ENCODE measurements at places on chromosomes 1 and 21.
A peak's percentile ranks its signal among the peaks of the same experiment; 100 is the strongest.

GRCh38 chr1:38858833-38859560 is 575 bp downstream of the RRAGC start:
- DNase-seq: peak; percentile 88
- peaks cover 31% of the 10 kb centered on the region for H3K36me3 ChIP-seq
- H3K27ac ChIP-seq: peak overlapping the region; percentile 77
- peak overlapping the region; percentile 88 for H3K4me3 ChIP-seq
- H3K4me1 ChIP-seq: peaks cover 24% of the 10 kb centered on the region
- no peaks in the 10 kb centered on the region for H3K27me3 ChIP-seq

DNA sequence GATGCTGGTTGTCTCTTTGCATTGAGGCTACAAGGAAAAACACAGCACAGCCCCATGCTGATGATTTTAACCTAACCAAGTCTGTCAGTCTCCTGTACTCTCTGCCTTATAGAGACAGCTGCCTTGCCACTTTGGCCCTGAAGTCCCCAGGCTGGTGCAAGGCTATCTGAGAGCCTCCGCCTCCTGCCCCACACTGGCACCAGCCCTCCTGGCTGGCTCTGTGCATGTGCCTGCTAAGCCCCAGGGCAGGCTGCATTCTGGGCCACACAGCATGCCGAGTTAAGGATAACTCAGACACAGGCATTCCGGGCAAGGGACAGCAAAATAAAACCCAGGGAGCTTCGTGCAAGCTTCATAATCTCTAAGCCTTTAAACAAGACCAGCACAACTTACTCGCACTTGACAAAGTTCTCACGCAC is 910 bp downstream of the RUNX1 start:
- H3K4me1 ChIP-seq: peaks cover 87% of the 10 kb centered on the region
- H3K27ac ChIP-seq: peak overlapping the region; percentile 94
- peaks cover 36% of the 10 kb centered on the region for H3K36me3 ChIP-seq
- H3K4me3 ChIP-seq: peak overlapping the region; percentile 89
- peak; percentile 79 for DNase-seq
- H3K27me3 ChIP-seq: peaks cover 3% of the 10 kb centered on the region

DNA sequence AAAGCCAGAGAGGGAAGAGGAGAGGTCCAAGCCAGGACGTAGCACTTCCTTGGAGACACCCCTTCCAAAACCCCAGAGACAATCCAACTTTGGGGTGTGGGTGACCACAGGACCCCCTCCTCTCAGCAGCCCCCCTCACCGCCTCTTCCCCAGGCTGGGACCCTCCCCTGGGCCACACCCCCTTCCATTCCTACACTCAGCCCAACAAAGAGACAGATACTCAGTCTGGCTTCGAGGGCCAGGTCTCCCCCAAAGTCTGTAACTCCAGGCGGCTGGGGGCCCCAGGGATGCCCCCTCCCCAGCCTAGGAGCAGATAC is 1.4 kb downstream of the MEX3A start:
- DNase-seq: no peak
- no peaks in the 10 kb centered on the region for H3K36me3 ChIP-seq
- peak overlapping the region; percentile 61 for H3K4me3 ChIP-seq
- H3K27ac ChIP-seq: no peak overlapping the region

GRCh38 chr1:48415050-48415449 is 57.0 kb downstream of the SPATA6 start:
- no peak for DNase-seq
- no peaks in the 10 kb centered on the region for H3K27me3 ChIP-seq
- H3K4me1 ChIP-seq: no peaks in the 10 kb centered on the region
- H3K27ac ChIP-seq: no peak overlapping the region
- H3K4me3 ChIP-seq: no peak overlapping the region

DNA sequence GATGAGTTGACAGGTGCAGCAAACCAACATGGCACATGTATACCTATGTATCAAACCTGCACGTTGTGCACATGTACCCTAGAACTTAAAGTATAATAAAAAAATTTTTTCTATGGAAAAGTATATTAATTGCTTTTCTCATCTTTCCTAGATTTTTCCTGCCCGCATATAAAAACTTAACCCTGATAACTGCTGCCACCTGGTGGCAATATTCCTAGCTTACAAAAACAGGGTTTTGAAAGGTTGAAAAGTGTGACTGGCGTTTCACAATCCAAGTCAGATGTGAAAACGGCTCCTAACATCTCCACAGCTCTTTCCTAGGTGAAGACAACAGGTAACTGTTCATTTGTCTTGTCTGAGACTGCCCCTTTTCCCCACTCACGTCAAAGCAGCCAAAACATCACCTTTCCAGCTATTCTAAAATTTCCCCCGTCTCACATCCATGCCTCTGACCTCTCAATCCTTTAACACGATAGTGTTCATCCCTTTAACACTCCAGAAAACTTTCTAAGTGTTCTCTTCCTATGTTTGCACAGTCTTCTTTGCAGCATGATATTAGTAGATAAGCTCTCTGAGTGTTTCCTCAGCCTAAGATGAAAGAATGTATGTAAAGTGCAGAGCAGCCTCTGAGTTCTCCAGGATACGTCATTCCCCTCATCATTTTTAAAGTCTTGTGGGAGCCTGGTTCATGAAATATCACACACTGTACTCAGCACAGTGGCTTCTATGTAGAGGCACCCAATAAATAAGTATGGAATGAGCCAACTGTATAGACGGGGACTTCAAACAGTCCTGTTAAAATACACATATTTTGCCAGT is 27.5 kb downstream of the OVGP1 start:
- H3K4me3 ChIP-seq: no peak overlapping the region
- H3K4me1 ChIP-seq: peaks cover 11% of the 10 kb centered on the region
- no peaks in the 10 kb centered on the region for H3K36me3 ChIP-seq
- H3K27me3 ChIP-seq: peaks cover 38% of the 10 kb centered on the region
- H3K27ac ChIP-seq: no peak overlapping the region
- DNase-seq: peak; percentile 83

DNA sequence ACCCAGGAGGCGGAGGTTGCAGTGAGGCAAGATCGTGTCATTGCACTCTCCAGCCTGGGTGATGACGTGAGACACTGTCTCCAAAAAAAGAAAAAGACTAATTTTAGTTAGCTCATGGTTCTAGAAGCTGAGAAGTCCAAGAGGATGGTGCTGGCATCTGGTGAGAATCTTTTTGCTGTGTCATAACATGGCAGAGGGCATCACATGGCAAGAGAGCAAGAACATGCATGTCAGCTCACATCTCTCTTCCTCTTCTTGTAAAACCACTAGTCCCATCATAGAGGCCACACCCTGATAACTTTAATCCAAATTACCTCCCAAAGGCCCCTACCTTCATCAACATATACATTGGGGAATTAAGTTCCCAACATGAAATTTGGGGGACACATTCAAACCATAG is 13.8 kb upstream of the CNN3 start:
- no peak for DNase-seq
- no peak overlapping the region for H3K4me3 ChIP-seq
- peaks cover 2% of the 10 kb centered on the region for H3K4me1 ChIP-seq
- H3K36me3 ChIP-seq: no peaks in the 10 kb centered on the region
- H3K27ac ChIP-seq: no peak overlapping the region

DNA sequence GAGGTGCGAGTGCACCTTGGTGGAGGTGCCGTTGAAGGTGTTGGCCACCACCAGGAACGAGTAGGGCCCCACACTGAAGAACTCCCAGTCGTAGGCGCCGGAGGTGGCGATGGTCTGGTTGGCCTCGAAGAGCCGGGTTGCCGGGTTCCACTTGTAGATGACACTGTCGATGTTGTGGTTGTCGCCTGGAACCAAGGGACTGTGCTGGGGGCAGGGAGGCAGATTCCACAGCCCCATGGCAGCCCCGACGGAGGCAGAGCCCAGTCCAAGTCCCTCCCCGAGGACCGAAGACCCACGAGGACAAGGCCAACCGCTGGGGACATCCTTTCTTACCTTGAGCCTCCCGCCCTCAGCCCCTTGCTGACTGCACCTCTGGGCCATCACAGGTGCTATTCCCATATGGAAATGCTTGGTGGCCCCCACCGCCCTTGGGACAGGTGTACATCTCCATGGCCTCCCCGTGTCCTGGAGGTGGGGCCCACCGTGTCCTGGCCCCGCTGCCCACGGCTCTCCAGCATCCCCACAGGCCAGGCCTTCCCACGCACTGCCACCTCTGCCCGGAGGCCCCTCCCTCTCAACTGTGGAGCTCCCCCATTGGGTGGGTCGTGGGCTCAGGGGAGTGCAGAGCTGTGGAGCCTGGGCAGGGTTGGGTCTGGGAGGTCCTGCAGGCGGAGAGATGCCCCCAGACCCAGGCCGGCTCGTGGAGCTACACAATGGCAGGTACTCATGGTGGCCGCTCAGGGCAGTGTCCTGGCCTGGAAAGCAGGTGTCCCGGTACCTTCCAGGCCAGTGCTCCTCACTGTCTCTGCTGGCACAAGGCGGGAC is 17.9 kb downstream of the KRTAP10-1 start:
- H3K4me1 ChIP-seq: no peaks in the 10 kb centered on the region
- H3K4me3 ChIP-seq: no peak overlapping the region
- DNase-seq: no peak
- no peaks in the 10 kb centered on the region for H3K36me3 ChIP-seq
- no peak overlapping the region for H3K27ac ChIP-seq

- H3K4me1 ChIP-seq: no peaks in the 10 kb centered on the region
- no peaks in the 10 kb centered on the region for H3K36me3 ChIP-seq
- no peak overlapping the region for H3K27ac ChIP-seq
- H3K4me3 ChIP-seq: no peak overlapping the region
- no peaks in the 10 kb centered on the region for H3K27me3 ChIP-seq
Observed at GRCh38 chr1:245179706-245180105, 24.9 kb downstream of the KIF26B start.

- no peaks in the 10 kb centered on the region for H3K36me3 ChIP-seq
- no peaks in the 10 kb centered on the region for H3K27me3 ChIP-seq
- no peak overlapping the region for H3K4me3 ChIP-seq
- no peaks in the 10 kb centered on the region for H3K4me1 ChIP-seq
- no peak for DNase-seq
Observed at GRCh38 chr1:165992533-165992932, 165.1 kb downstream of the UCK2 start.

Data from activated CD4-positive, alpha-beta T cell treated with anti-CD3 and anti-CD28 coated beads, Interleukin-2, amount 10 ng/mL, durations not matched to agents 24 days and 14 days (primary cell).